Pancreas (tissue), 10 donors: ENCODE measurements at places on chromosomes 16 and 17. TPM values are rescaled to one million over a fixed set of nuclear protein-coding genes. Genes with fewer than 3 reads are reported as not detected.

Gene ZNF469
- 2.0 TPM for total RNA-seq

Gene VASN
- total RNA-seq: 9.0 TPM

Gene NACA2
- total RNA-seq: not detected

Gene DPEP3
- 0.09 TPM for total RNA-seq

Gene ZNF764
- 4.7 TPM for total RNA-seq

Gene DPH1
- total RNA-seq: 27.2 TPM

Gene KRT24
- not detected for total RNA-seq

Gene PPP1R27
- total RNA-seq: 0.19 TPM

Gene RAMP2
- 2.8 TPM for total RNA-seq

Gene DNAI2
- total RNA-seq: not detected

Gene SDR42E1
- total RNA-seq: 8.3 TPM

Gene LITAFD
- not detected for total RNA-seq

Gene SLC2A4
- 0.78 TPM for total RNA-seq

Gene XAF1
- 1.5 TPM for total RNA-seq

Gene SYCE1L
- 3.2 TPM for total RNA-seq

Gene CCL7
- not detected for total RNA-seq

Gene KREMEN2
- not detected for total RNA-seq

Gene CACNA1G
- 0.09 TPM for total RNA-seq

Gene TNK1
- 5.8 TPM for total RNA-seq

Gene TERB1
- total RNA-seq: not detected

Gene TRAF7
- 38.9 TPM for total RNA-seq

Gene PRSS27
- 0.51 TPM for total RNA-seq

Gene PERCC1
- not detected for total RNA-seq

Gene RHBDL3
- 0.61 TPM for total RNA-seq

Gene BICDL2
- total RNA-seq: 78.1 TPM

Gene SMIM36
- not detected for total RNA-seq

Gene CHST4
- 3.0 TPM for total RNA-seq

Gene MARVELD3
- total RNA-seq: 12.5 TPM

Gene ASGR1
- 0.64 TPM for total RNA-seq

Gene NOTUM
- 0.16 TPM for total RNA-seq

Gene CACNA1H
- 2.5 TPM for total RNA-seq

Gene ABCC6
- total RNA-seq: 12.1 TPM

Gene CCT6B
- total RNA-seq: 4.0 TPM

Gene BEAN1
- total RNA-seq: 0.41 TPM

Gene ZNF785
- 7.9 TPM for total RNA-seq

Gene LLGL2
- total RNA-seq: 130 TPM

Gene MLX
- total RNA-seq: 18.6 TPM

Gene SPPL2C
- not detected for total RNA-seq

Gene HSF5
- total RNA-seq: not detected

Gene MYO15A
- total RNA-seq: 1.3 TPM

Gene CDH11
- total RNA-seq: 0.88 TPM

Gene RPGRIP1L
- 2.0 TPM for total RNA-seq

Gene SNAI3
- total RNA-seq: 0.19 TPM

Gene PYDC1
- not detected for total RNA-seq

Gene MT2A
- 78.5 TPM for total RNA-seq

Gene SRCIN1
- total RNA-seq: 8.8 TPM

Gene CDH5
- total RNA-seq: 5.2 TPM

Gene TIMM22
- 4.5 TPM for total RNA-seq
